ENCODE measurements at places on chromosomes 4 and X.

DNA sequence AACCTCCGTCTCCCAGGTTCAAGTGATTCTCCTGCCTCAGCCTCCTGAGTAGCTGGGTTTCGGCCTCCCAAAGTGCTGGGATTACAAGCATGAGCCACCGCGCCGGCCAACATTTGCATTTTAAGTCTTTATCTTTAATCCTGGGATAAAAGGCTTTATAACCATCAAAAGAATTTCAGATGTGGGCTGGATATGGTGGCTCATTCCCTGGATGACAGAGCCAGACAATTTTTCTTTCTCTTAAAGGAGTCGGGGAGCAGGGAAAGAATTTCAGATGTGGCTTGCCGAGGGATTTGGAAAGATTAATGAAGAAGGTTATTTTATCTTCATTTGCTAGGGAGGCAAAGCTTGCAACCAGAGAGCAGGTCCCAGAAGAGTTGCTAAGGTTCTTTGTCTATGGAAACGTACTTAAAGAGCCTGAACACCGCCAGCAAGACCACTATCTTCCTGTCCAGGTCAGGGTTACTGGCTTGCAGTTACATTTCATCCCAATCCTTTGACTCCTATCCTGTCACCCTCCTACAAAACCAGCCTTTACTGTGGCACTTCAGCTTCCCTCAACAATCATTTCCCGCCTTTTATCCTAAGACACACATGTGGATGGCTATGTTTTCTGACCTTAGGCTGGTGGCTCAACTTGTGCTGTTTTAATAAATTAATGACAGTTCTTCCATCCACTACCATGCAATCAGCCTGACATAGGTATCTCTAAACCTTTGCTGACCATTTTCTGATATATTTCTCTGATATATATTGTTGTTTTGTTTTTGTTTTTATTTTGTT is 3.9 kb upstream of the KLHL8 start:
- no peak for DNase-seq

DNA sequence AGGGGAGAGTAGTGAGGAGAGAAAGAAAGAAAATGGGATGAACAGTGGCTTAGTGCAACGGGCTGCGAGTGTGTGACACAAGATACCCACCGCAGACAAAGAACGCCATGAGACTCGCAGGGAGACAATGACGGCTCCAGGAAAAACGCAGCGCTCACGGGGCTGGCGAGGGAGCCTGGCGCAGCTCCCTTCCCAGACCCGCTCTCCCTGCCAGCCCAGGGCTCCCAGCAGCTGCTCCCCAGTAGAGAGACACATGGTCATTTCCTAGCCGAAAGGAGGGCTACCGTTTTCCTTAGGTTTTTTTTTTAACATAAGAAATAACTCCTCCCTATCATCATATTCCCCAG is 149.5 kb downstream of the MAML3 start:
- DNase-seq: no peak

DNA sequence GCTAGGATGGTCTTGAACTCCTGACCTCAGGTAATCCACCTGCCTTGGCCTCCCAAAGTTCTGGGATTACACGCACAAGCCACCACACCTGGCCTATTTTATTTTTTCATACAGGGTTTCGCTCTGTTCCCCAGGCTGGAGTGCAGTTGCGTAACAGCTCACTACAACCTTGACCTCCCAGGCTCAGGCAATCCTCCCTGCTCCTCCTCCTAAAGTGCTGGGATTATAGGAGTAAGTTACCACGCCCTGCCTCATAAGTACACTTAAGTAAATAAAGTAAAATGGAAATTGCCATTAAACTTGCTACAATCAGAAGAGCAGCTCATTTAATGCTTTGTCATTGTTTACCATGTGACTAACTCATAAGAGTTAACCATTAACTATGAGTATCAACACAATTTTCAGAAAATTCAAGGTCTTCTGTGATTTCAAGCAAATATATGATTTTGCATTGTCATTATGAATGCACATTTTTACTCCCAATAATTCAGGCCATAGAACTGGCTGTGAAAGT is 12.3 kb downstream of the UGDH start:
- DNase-seq: no peak

DNA sequence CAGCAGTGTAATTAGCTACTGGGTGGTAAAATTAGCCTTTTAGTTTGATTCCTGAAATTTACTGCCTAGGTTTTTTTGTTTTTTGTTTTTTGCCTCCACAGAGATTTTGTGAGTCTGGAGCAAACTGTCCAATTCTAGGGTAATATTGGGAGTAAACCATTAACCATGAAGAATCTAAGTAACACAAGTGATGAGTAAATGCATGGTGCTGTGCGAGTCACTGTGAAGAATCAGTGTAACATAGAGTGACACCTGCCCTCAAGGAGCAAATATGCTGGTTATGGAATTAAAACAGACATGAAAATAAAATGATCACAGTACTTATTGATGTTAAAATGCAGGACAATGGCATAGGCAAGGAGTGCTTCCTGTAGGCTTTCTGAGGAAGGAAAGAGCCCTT is 60.1 kb downstream of the LRP2BP start:
- DNase-seq: no peak

GRCh38 chr4:113071805-113072204 is 22.4 kb downstream of the ANK2 start:
- no peak for DNase-seq

- no peak for DNase-seq
Observed at GRCh38 chrX:54926978-54927377, 6.4 kb downstream of the TRO start.

GRCh38 chr4:93018806-93019205 is 715.0 kb downstream of the GRID2 start:
- no peak for DNase-seq

DNA sequence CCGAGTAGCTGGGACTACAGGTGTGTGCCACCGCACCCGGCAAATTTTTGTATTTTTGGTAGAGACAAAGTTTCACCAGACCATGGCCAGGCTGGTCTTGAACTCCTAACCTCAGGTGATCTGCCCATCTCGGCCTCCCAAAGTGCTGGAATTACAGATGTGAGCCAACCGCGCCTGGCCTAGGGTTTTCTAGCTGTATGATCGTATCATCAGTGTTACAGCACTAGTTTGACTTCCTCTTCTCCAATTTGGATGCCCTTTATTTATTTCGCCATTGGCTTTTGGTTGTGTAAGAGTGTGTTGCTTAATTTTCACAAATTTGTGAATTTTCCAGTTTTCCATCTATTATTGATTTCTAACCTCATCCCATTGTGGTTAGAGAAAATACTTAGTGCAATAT is 5.2 kb downstream of the TKTL1 start:
- no peak for DNase-seq

DNA sequence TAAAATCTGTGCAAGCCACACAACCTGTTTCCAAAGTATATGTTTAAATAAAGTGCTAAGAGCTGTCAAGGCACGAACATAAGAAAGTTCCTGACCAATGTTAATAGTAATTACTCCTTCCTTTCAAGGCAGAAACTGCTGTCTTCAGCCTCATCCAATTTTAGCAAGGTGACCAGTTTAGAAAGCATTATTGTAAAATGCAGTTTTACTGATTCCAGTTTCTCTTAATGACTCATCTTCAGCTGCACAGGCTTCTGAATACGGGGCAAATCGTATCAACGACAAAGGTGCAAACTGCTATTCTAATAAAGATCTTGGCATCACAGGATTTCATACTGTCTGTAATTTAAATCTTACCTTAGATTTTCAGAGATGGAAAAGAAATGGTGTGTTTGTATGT is 87.5 kb downstream of the PPP3CA start:
- DNase-seq: no peak

DNA sequence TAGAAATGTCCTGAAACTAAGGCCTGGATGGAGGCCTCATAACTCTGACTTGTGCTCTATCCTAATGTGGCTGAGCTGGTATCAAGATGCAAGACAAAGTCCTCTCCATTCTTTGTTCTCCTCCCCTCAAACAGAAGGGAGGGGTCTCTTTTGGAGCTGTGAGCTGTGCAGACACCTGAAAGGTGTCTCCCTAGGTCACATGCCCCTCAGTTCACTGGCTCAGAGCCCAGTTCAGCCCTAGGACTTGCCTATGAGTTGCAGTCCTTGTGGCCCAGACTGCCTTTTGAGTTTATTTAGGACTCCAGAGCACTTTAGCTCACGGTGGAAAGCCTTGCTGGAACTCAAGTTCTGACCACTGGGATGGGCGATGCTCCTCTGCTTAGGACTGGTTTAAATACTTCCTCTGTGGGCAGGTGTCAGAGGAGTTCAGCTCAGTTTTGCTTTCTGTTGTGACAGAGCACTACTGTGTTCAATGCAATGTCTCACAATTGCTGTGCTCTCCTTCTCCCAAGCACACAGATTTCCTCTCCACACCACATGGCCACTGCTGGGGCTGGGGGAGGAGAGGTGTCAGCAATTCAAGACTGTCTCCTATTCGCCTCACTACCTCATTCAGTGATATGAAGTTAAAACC is 84.8 kb upstream of the ZNF827 start:
- DNase-seq: no peak

DNA sequence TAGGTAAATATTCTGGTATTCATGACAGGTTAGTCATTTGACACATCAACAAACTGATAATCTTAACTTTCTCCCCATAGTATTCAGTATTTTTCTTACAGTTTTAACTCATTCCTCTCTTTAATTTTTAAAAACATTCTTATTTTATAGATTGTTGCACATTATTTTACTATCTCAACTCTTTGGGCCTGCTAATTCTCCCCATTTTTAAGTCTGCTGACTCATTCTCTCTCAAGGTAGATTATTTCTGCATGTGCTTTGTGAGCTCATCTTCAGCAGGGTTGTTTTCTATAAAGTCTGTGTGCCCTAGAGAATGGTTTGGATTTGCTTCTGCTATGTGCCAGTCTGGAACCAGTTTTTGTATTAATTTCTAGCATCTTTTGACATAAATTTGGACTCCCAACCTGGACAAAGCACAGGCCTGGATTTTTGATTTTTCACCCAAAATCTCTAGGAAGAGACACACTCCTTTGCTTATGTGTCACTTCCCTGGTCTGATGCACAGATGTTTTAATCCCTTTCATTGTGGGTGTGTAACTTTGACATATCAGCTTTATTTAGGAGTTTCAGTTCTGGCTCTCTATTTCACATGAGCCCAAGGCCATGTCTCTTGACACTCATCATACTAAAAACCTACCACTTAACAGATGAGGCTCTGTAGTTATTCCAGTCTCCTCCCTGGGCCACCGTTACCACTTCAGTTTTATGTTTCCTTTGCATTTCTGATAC is 194.3 kb upstream of the PGRMC2 start:
- no peak for DNase-seq

DNA sequence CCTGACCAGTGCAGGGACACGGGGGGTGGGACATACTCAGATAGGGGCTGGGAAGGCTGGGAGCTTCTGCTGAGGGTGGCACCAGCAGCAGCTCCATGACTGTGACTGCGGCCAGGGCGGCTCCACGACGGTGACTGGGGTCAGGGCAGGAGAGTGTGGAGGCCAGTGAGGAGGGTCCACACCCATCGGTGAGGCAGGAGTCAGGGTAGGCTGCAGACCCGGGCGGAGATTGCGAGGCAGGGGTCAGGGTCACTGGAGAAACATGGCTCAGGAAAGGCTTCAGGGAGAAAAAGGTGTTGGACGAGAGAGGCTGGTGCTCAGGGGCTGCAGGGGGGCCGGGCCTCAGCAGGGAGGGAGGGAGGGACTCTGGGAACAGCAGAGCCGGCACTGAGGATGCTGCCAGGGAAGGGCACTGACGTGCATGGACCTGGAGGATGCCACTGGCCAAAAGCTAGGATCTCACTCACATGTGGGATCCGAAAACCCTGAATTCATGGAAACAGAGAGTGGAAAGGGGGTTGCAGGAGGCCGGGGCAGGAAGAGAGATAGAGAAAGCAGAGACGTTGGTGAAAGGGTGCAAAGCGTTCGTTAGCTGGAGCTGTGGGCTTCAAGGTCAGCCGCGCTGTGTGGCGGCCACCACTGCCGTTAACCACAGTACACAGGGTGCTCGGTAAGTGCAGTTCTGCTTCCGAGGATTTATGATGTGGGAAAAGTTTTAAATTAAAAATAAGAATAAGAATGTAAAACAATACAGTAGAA is 22.0 kb downstream of the ATP5ME start:
- no peak for DNase-seq

- DNase-seq: no peak
Observed at GRCh38 chr4:140689623-140690022, 66.6 kb downstream of the TBC1D9 start.

GRCh38 chr4:111113591-111113990 is 490.7 kb upstream of the PITX2 start:
- DNase-seq: no peak

DNA sequence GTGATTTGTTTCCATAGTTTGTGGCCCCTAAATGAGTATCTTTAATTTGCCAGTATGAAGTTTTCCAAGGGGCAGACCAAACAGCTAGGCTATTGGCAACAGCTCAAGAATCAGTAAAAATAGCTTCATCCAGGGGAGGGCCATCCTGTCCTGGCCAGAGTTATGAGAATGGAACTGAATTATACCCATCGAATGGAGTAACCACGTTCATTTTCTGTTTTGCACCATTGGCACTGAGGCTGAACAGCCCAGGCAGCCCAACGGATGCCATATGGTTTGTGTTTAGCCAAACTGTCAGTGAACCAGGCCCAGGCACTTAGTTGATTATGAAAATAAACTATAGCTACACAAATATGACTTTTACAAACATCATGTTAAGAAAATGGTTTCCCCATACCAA is 17.7 kb upstream of the ASB5 start:
- DNase-seq: no peak

DNA sequence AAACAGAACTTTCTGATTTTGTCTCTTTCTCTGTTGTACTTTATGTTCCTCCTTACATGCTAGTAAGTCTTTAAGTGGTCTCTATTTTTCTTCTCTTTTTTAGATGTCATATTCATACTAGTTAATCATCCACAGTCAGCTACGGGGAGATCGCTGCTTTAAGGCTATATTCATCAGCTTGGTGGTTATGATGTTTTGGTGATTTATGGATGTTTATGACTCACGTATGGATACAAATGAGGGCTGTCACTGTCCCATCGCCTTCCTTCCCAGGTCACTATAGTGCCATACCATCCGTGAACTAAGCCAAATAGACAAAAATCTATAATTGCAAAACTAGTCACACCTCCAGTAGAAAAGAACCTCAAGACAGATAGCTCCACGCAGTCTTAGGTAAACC is 296.8 kb upstream of the AADAT start:
- DNase-seq: no peak

GRCh38 chrX:121160987-121161386 is 113.6 kb downstream of the GLUD2 start:
- no peak for DNase-seq

DNA sequence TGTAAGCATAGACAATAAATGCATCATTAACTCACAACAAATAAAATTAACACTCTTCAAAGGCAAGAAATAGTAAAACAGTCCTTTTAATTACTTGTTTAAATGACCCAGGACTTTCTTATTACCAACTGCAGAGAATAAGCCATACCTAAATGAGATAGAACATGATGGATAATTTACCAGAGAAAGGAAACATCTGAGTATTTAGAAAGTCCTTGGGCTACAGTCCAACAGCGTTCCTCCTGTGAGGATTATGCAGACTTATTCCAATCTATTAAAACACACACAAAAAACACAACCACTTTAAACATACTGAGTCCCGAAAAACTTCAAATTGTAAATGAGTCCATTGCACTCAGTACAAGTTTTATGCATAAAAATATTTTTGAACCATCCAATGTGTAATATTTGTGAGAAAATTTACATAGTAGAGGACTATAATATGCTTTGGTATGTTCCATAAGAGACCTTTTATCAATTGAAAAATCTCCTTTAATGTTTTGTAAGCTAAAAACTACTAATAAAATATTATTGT is 129.2 kb downstream of the NR3C2 start:
- no peak for DNase-seq

- DNase-seq: no peak
Observed at GRCh38 chr4:109640644-109641043, 62.6 kb downstream of the CASP6 start.
